ENCODE measurements at places on chromosomes 7 and 10.
A peak's percentile ranks its signal among the peaks of the same experiment; 100 is the strongest.

GRCh38 chr7:18399436-18400235, 95.9 kb upstream of the HDAC9 start:
- DNase-seq = no peak

GRCh38 chr10:69629519-69629896, 539 bp upstream of the FAM241B start:
- peak; percentile 9 for DNase-seq

DNA sequence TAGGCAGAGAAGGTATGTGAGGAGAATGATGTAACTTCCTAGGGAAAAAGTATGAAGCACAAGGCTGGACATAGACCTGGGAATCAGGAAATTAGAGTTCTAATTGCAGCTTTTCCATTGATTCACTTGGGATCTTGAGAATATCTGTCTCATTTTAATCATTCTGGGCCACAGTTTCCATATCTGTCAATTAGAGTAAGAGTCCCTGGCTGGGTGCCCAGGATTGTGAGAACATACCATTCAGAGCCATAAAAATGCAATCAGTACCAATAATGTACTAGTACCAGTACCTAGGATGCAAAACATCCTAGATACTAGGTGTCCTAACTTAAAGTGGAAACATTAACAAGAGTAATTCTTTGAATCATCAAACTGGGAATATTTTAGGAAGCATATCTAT, 29.6 kb downstream of the CAV1 start:
- DNase-seq = no peak

- DNase-seq = no peak
These were observed 1017.6 kb downstream of the TYW1 start for GRCh38 chr7:68014031-68014736.

GRCh38 chr7:40315277-40315676, 180.5 kb downstream of the SUGCT start:
- no peak for DNase-seq

GRCh38 chr7:40655426-40655825, 520.6 kb downstream of the SUGCT start:
- no peak for DNase-seq

- no peak for DNase-seq
These were observed 1164.9 kb downstream of the DNAJB9 start for GRCh38 chr7:109734601-109735000.

DNA sequence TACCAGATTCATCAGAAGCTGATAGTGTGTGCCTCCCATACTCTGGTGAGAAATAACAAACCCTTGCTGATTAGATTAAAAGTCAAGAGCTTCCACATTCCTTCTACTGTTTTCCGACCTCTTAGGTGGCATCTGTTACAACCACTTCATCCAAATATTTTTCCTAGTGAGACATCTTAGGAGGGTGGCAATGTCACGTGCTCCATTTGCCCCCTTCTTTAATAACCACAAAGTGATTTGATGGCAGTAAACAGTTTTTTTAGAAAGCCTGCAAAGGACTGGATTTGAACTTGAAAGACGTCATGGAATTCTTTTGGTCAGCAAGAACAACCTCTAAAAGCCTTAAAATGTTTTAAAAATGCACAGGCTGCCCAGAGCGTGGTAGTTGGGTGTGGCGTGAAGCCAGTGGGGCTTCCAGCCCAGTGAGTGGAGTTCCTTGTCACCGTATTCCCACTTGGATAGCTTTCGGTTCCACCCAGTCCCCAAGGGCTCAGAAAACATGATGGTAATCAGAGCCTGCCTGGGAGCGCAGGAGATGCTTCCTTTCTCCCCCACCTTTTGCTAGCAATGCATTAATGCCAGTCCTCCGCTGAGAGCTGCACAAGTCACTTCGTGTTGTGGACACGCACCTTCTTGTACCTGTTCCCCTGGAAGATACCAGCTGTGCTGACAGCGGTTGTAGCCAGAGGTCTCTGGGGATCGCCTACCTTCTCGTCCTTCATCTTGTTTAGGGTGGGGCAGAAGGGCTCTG, 256.4 kb downstream of the KIAA1217 start:
- no peak for DNase-seq

DNA sequence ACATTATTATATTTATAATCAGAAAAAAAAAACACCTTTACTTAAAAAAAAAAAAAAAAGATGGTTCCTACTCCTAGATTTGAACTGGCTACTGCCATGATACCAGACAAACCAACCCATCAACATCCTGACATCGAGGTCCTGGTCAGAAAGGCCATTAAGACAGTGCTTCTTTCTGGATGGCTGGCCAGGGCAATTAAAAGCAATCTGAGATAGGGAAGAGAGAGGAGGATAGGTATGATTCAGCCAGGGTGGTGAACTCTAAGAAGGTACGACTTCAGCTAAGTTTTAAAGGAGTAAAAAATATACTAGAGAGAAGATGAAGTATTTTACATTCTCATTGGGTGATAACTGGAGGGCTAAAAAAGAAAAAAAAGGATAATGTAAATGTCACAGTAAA, 139.0 kb downstream of the DOCK4 start:
- DNase-seq = no peak

DNA sequence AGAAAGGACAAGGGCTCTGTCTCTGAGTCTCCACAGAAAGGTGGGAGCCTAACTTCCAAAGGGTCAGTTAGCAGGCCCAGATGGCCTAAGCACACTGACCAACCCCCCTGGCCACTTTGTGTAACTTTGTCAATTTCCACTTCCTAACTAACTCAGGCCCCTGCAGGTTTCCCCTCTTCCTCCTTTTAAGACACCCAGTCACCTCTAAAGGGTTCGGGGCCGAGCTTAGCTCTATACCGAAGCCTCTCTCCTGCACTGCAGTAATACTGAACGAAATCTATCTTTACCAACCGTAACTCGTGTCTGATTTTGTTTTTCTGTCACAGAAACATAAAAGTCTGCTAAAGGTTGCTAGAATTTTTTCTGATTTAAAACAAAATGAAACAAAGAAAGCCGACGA, 44.4 kb downstream of the CCDC3 start:
- DNase-seq = no peak

GRCh38 chr10:89502549-89502948, 32.8 kb downstream of the SLC16A12 start:
- no peak for DNase-seq

- no peak for DNase-seq
These were observed 745.5 kb upstream of the POT1 start for GRCh38 chr7:125675169-125675568.

DNA sequence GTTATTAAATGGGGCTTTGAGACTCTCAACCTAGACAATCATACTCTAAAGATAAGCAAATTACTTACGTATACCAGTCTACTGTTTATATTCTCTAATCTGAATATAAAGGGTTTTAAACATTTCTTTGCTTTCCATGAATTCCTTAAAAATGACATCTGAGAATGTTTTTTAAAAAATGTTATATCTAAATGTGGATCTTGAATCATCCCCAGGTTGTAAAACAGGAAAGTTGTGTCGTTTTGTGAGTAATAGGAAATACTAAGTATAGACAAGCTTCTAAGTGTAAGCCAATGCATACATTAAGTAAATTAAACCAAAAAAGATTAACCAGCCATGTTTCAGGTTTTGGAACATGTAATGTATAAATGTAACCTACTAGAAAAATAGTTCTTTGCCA, 26.8 kb downstream of the ADD3 start:
- DNase-seq = no peak

DNA sequence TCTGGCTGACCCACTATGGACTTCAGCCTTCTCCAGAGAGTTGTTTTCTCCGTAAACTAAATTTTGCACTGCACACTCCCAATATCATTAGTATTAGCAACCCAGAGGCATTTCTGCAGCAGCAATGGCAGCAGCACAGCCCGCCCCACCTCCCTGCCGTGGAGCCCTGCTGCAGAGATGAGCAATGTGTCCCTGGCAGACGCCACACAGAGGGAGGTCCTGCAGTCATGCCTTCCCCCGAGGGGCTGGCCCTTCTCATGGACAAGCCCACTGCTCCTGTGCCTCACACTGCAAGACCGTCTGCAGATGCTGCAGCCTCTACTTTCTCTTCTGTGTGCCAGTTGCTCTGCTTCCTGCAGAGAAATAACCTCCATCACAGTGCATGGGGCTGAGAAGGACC, 393.4 kb upstream of the MKI67 start:
- DNase-seq = no peak
